ENCODE measurements at places on chromosomes 3 and 15. TPM values are rescaled to one million over a fixed set of nuclear protein-coding genes. Genes with fewer than 3 reads are reported as not detected.

Gene TATDN2
- 6.4 TPM for total RNA-seq

Gene ACP3
- not detected for total RNA-seq

Gene CFAP100
- total RNA-seq = not detected

Gene LRTM1
- not detected for total RNA-seq

Gene IGSF11
- 0.18 TPM for total RNA-seq

GRCh38 chr3:183378008-183378407, 50.4 kb downstream of the MCF2L2 start:
- no peak for DNase-seq

DNA sequence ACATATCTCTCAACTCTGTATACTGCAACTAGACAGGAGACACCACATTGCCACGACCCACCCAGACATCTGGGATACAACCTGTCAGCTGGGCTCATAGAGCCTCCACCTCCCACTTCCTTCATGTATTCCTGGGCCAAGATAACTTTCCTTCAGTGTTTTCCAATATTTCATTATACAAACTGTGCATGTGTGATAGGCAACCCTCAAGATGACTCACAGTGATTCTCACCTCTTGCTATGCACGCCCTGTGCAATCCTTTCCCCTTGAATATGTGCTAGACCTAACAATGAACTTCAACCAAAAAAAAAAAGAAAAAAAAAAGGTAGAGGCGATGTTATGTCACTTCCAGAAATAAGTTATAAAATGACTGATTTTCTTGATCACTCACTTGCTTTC, 138.0 kb upstream of the ALCAM start:
- DNase-seq = no peak

DNA sequence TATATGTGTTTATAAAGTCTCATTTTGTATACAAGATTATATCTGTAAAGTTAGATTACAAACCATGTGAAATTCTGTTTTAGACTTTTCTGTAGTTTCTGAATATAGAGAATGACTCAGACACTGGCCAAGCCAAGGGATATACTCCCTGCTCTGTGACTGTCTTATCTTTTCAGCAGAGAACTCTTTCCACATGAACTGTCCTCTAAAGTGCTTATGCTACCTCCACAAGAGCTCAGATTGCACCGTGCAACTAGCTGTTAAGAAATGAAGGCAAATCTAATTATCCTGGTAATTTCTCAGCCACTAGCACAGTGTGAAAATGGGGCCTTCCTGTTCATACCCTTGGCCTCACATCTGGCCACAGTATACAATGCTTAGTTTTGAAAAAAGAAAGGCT, 44.3 kb upstream of the CPNE4 start:
- no peak for DNase-seq

DNA sequence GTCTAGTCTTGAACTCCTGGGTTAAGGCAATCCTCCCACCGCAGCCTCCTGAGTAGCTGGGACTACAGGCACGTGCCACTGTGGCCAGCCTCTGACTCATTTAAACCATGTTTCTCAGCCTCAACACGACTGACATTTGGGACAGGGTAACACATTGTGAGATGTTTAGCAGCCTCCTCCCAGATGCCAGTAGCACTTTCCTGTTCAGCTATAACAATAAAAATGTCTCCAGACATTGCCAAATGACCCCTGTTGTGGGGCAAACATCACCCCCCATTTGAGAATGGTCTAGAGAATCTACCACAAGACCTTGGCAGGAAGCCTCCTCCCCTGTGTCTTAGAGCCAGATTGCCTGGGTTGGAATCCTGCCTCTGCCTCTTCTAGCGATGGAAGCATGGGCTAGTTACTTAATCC, 8.4 kb downstream of the TMEM40 start:
- peak; percentile 89 for DNase-seq

- peak; percentile 76 for DNase-seq
Measured at GRCh38 chr3:17605032-17605431, 137.4 kb downstream of the TBC1D5 start.

DNA sequence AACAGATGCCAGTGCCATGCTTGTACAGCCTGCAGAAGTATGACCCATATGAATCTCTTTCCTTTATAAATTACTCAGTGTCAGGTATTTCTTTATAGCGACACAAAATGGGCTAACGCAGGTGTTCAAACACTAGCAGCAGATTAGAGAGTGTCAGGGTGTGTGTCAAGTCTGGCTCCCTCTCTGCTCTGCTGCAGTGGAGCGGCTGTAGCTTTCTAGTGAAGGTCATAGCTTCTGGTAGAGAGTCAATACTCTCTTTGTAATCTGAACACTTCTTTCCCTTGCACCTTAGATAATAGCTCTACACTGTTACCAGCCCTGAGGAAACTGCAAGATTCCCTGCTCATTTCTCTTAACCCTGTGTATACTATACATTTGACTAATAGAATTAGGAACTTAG, 483.2 kb upstream of the TGFBR2 start:
- no peak for DNase-seq

DNA sequence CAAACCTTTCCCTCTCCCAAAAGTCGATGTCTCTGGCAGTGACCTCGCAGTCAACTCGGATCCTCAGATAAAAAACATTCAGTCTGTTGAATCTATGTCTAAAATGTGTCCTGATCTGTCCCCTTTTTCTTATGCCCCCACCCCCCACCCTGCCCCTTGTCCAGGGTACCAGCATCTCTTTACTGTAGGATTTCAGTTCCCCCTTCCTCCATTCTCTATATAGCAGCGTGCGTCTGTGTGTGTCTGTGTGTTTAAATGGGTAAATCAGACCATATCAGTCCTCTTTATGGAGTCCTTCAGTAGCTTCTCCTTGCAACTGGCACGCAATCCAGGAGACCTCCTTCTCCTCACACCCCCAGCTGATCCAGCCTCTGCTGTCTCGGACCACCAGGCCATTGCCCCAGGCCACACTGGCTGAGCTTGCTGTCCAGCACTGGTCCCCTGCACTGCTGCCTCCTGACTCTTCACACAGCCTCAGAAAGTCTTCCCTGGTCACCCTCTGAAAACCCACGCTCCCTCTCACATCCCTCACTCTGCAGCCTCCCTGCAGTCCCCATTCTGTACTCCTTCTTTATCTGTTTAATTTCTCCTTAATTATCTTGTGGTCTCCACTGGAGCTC, 1.5 kb downstream of the LRRK1 start:
- no peak for DNase-seq

- no peak for DNase-seq
Measured at GRCh38 chr3:31004025-31004678, 109.7 kb upstream of the GADL1 start.

DNA sequence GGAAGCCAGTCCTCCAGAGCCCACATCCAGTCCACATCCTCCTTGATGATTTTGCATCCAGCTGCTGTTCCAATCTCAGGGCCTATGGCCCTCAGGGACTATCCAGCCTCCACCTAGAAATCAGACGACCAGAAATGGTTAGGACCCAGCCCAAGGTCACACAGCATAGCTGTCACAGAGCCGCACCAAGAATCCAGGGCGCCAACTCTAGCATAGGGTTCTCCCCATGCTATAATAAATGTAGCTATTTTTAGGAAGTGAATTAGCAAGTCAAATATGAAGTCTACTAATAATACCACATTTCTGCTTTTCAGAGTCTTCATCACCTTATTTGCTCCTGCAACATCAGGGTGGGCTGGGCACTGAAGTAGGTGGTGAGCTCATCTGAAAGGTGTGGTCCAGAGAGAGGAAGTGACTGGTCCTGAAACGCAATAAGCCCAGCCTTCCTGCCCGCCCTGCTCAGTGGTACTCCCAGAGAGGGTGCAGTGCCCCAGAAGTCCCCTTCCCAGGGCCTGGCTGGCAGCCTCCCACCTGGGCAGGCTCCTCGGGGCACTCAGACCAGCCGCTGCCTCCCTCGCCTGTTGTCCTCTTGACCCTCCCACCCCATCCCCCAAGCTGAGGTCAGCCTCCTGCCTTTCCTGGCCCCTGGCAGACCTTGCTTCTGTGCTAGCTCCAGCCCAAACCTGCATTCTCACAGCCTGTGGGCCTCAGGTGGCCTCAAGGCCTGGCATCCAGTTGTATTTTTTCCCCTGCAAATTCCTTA, 17.6 kb upstream of the CYP11A1 start:
- peak; percentile 37 for DNase-seq

DNA sequence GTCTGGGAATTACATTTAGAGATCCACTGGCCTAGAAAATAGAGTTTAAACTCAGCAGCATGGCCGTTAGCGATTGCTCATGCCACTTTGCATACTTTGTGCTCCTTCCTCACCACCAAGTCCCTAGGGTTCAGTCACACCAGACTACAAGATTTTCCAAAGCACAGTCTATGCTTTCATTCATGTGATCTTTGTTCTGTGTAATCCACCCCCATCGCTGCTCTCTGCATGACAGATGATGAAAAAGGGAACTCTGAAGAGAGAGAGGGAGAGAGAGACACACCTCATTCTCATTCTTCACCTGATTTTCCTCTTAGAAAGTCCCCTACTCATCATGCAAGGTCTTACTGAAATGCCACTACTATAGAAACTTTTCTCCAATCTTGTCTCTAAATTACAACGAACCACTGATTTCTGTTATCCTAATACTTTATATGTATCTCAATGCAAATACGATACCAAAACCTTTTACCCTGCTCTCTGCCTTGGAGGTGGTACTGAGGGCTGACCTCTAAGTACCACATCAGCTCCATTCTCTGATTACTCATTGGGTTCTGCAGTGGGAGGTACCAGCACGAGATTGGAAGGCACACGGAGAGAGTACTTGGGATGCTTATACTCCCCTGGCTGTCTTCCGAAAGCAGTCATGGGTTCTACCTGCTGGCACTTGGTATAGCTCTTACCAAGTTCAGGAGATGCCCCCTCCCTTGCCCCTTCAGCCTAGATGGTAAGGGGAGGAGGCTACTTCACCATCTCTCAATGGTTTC, 1.1 kb upstream of the PARP15 start:
- no peak for DNase-seq

GRCh38 chr3:154122552-154122911, 1.3 kb downstream of the ARHGEF26 start:
- no peak for DNase-seq

DNA sequence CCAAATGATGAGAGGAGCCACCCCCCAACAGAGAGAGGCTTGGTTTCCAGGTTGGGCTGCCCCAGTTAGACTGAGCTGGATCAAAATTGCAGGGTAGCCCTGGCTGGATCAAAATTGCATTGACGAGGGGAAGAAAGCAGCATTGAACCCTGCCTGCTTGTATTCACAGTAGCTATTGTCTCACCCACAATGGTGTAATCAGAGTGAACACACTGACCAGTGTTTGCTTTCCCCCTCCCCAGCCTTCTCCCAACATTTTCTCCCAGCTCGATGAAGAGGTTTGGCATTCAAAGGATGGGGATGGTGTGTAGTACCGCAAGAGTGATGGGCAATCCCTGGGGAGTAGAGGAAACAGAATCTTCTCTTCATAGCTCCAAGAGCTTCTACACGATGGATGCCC, 223.8 kb downstream of the ADAMTS9 start:
- DNase-seq = no peak

- DNase-seq = no peak
Measured at GRCh38 chr3:13651775-13652428, 103.0 kb downstream of the FBLN2 start.

Measured in H4 (cell line).